ENCODE measurements at places on chromosomes 2 and 18.

GRCh38 chr2:181723731-181724130 is 43.4 kb upstream of the NEUROD1 start:
- no peak for DNase-seq

- DNase-seq, result no peak
Measured at GRCh38 chr2:37543999-37544557, 127.4 kb downstream of the CDC42EP3 start.

GRCh38 chr2:148459377-148459778 is 185.2 kb upstream of the EPC2 start:
- DNase-seq, result no peak

- DNase-seq, result no peak
Measured at GRCh38 chr18:26405190-26405801, 143.1 kb downstream of the KCTD1 start.

GRCh38 chr2:40550085-40550484 is 98.2 kb upstream of the SLC8A1 start:
- DNase-seq, result no peak

DNA sequence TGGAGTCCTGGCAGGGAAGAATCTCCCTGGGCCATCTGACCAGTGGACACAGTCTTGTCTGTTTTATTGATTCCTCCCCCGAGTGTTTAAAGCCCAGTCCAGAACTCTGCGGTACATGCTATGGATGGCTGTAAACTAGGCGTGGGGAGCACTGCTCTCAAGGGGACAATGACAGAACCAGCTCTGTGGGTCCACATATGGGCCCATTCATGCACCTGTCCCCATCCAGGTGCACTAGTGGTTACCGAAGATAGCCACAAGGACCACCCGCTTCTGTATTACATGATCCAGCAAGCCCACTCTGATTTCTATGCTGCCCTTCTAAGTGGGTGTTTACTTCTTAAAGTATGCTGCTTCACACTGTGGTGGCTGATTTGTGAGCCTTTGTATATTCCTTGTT is 21.0 kb downstream of the CHST10 start:
- no peak for DNase-seq

DNA sequence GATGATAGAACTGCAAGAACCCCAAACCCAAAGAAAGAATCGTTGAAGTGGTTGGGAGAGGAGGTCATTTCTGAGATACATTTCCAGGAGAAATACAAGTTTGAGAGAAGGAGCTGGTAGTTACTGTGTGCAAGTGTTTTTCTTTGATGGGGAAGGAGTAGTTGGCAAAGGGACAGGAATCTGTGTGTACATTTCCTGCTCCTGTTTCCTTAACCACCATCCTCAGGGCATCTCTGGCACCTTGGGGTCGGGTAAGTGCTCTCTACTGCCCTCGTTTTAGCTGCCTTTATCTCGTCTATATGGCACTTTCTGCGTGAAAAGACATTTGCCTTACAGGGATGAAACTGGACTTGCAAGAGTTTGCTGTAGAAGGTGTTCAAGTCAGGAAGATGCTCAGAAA is 27.3 kb downstream of the CDC42EP3 start:
- no peak for DNase-seq

DNA sequence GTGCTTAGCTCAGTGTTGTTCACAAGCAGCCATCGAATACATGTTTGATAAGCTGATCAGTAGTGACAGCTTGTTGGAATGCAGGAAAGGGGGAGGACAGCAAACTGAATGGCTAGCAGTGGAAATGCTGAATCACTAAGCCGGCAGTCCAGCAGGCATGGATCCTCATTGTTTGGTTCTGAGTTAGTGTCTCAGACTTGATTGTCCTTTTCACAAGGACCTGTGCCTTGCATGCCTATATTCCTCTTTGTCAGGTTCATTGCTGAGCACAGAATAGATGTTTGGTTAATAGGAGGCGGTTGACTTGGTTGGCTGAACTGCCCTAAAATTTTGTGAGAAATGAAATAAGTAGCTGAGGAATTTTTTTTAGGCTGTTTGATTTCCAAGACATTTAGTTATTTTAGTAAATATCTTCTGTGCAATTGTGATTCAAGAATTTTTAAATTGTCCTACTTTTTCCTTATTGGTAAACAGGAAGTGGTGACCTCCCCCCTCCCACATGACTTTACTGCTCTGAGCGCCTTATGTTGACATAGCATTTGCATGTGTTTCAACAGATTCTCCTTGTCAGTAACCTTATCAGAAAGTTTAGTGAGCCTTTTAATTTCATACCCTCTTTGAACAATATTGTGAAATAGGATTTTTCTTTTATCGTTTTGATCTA is 21.4 kb upstream of the STON1 start:
- no peak for DNase-seq

- DNase-seq, result no peak
Measured at GRCh38 chr18:43060020-43060419, 55.5 kb downstream of the RIT2 start.

GRCh38 chr2:224401641-224402342 is at the start of gene FAM124B:
Gene FAM124B (minus strand): TSS chr2:224402107. CDS start chr2:224401768, 339 bp downstream.
- DNase-seq, result no peak

DNA sequence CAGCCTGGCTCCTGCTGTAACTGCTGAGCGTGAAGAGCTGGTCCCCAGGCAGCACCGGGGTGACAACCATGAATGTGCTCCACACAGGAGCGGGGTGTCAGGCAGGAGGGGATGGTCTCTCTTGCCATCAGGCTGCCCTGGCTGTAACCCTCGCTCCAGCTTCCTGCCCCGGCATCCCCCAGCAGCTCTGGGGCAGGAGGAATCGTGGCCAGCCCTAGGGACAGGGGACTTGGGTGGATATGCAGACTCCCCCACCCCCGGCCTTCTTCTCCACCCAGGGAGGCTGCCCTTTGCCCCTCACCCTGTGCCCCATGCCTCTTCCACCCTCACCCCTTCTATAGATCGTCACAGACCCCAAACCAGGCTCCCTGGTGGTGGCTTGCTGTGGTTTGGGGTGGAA is 69.4 kb upstream of the SMAD7 start:
- DNase-seq, result no peak

GRCh38 chr2:132403146-132403545 is 13.5 kb upstream of the GPR39 start:
- DNase-seq, result no peak

DNA sequence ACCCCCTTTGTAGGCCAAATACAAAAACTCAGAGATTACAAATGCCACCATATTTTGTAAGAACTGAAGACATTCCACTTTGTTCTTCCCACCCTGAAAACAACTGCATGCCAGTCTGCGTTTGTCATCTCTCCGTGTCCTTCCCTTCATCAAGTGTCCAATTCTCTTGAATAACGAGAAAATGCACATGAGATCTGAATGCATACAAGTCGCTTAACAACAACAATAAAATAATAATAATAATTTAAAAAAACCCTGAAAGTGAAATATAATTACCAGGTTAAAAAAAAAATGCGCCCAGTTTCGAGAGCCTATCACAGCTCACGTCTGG is 2.0 kb upstream of the SETBP1 start:
- no peak for DNase-seq

- no peak for DNase-seq
Measured at GRCh38 chr2:216504376-216504762, 5.7 kb downstream of the RPL37A start.

DNA sequence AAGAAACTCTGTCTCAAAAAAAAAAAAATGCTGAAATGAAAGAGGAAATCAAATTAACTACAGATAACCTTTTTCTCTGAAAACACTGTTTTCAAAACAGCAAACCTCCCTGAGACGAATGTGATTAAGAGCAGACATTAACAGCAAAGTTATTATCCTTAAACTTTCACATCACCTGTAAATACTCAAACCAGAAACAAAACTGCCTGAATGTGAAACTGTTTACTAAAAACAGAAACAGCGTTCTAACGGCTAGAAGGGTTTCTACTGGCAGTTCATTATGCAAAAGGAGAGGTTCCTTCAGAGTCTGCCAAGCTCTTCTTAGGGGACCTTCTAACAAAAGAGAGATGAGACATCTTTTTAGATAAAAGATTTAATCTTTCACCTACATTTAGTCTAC is 45.9 kb downstream of the PNO1 start:
- DNase-seq, result no peak

DNA sequence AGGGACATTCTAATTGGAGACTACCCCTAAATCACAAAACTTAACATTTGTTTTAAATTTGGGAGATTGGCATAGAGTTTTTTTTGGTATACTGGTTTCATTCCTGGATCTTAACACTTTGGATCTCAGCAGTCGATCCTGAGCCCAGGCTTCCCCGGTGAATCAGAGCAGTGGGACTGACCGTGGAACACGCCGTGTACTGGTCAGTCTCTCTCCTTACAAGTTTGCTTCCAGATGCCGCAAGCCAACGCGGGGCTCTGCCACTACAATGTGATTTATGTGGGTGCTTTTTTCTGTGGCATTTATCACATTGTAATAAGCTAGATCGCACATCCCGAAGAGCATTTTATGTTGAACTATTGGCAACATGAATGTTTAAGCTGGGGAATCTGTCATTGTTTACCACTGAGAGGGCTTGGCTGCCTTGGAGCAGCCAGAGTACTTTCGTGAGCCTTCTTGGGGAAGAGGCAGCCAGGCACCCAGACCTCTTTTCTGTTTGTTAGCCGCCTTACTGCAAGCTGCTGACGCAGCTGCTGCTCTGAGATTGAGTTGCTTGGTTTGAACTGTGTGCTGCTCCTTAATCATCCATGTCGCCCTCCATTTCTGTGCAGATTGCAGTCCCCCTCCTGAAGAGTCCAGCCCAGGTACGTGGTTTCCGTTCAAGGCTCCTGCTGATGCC is 49.3 kb downstream of the COA5 start:
- no peak for DNase-seq

- no peak for DNase-seq
Measured at GRCh38 chr18:78528411-78529258, 451.0 kb upstream of the SALL3 start.

Data from stimulated activated CD4-positive, alpha-beta T cell treated with anti-CD3 and anti-CD28 coated beads, Interleukin-2, amount 100 ng/mL, for 48 hours (primary cell).